ENCODE measurements at places on chromosomes 3 and 15.
A peak's percentile ranks its signal among the peaks of the same experiment; 100 is the strongest.

DNA sequence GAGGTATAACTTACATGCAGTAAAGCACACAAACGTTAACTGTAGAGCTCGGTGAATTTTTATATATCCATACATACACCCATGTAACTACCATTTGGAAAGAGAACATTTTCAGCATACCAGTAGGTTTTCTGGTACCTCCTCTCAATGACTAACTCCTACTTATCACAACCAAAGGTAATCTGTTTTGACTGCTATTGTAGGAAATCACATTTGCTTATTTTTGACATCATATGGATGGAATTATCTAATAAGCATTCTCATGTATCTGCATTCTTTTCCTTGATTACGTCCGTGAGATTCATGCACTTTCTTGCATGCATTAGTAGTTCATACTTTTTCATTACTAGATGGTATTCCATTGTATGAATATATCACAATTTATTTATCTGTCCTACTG is 76.8 kb downstream of the CSNK1G1 start:
- no peak for DNase-seq

GRCh38 chr15:39543651-39544050 is 37.2 kb upstream of the THBS1 start:
- no peak for DNase-seq

- DNase-seq, result peak; percentile 80
Measured at GRCh38 chr3:128343287-128344051, 123.2 kb downstream of the DNAJB8 start.

GRCh38 chr15:88302373-88302772 is 45.8 kb upstream of the NTRK3 start:
- no peak for DNase-seq

DNA sequence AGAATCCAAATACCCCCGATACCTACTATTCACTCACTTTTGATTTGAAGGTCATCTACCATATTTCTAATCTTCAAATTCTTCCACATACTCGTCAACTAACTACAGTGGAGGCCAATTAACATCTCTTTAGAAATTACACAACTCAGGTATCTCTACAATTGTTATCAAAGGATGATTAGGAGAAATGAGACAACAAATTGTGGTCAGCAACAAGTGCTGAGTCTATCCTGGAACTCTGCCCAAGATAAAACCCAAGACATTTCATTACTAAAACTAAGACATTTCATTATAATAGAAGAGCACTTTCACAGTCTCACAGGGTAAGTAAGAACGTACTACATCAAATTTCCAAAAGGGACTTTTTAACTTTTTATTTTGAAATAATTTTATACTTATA is 100.0 kb downstream of the TBC1D5 start:
- no peak for DNase-seq

- peak; percentile 2 for DNase-seq
Measured at GRCh38 chr3:51024765-51025632, 350.3 kb downstream of the DOCK3 start.

- DNase-seq, result no peak
Measured at GRCh38 chr3:187212196-187212545, 14.9 kb downstream of the RTP1 start.

Data from A172 (cell line).